Epithelial cell of alveolus of lung (primary cell): ENCODE measurements at places on chromosomes 11 and 22. TPM values are rescaled to one million over a fixed set of nuclear protein-coding genes. Genes with fewer than 3 reads are reported as not detected.

The SAA1 gene
- 2.1 TPM in 1 of 2 replicates, not detected in the other for total RNA-seq

The CRACR2B gene
- total RNA-seq, result 1.2 and 1.8 TPM in 2 replicates

The PICK1 gene
- 5.2 and 16.8 TPM in 2 replicates for total RNA-seq

The C11orf98 gene
- 71.6 and 87.2 TPM in 2 replicates for total RNA-seq

The SORL1 gene
- total RNA-seq, result 1.2 and 2.2 TPM in 2 replicates

The SLC22A6 gene
- total RNA-seq, result not detected in 2 replicates

The OR8D1 gene
- under 0.01 TPM in 1 of 2 replicates, not detected in the other for total RNA-seq

The OR52H1 gene
- total RNA-seq, result 0.16 TPM in 1 of 2 replicates, not detected in the other

The LDHAL6A gene
- total RNA-seq, result not detected in 2 replicates

The OR52E6 gene
- total RNA-seq, result not detected in 2 replicates

The TRPM5 gene
- not detected in 2 replicates for total RNA-seq

The FGF3 gene
- not detected in 2 replicates for total RNA-seq

The GTSE1 gene
- 5.9 and 12.4 TPM in 2 replicates for total RNA-seq

The OR52I1 gene
- total RNA-seq, result not detected in 2 replicates

The FGF19 gene
- total RNA-seq, result under 0.01 TPM in 1 of 2 replicates, not detected in the other

The HOATZ gene
- under 0.01 TPM in 1 of 2 replicates, not detected in the other for total RNA-seq

The STK33 gene
- 2.8 and 3.9 TPM in 2 replicates for total RNA-seq

The RIC3 gene
- not detected in 2 replicates for total RNA-seq

The RAG1 gene
- total RNA-seq, result 0.65 and 1.2 TPM in 2 replicates

The MPEG1 gene
- not detected in 2 replicates for total RNA-seq

The HTR3A gene
- not detected in 2 replicates for total RNA-seq

The MMP13 gene
- total RNA-seq, result 0.13 TPM in 1 of 2 replicates, not detected in the other

The GCAT gene
- 20.2 and 35.9 TPM in 2 replicates for total RNA-seq

The CD44 gene
- 307 and 486 TPM in 2 replicates for total RNA-seq

The TPST2 gene
- total RNA-seq, result 11.9 and 21.9 TPM in 2 replicates

The SCGB1A1 gene
- total RNA-seq, result not detected in 2 replicates

The CXCR5 gene
- not detected in 2 replicates for total RNA-seq

The KCNK7 gene
- 0.16 TPM in 1 of 2 replicates, not detected in the other for total RNA-seq

The MRGPRE gene
- total RNA-seq, result not detected in 2 replicates
